ENCODE measurements at places on chromosomes 7 and 10.

DNA sequence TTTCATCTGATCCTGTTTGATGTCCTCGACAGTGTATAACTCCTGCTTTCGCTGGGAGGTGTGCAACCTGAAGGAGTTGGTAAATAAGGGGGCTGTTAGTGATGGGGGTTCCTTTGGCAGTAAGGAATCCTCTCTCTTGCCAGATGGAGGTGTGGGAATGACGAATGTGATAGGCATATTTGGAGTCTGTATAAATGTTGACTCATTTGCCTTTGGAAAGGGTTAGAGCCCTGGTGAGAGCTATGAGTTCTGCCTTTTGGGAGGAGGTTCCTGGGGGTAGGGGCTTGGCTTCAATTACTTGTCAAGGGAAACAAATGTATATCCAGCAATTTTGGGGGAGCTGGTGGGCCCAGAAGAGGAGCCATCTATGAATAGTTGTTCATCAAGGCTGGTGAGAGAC is 11.4 kb upstream of the CHST3 start:
- no peak for DNase-seq

DNA sequence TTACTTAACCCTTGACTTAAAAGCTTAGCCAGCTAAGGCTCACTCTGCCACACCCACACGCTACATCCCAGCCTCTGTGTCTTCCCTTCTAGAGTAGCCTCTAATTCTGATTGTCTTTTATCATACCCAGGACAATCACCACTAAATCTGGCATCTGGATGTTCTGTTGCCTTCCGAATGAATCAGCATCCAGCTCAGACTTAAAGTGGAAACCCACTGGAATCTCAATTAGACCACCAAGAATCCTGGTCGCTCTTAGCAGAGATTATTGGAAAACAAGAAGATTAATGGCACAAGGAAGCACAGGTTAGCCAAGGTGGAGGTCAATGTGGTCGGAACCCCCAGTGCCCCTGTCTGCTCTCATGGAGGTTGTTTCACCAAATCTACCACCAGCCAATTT is 404.2 kb upstream of the FOXK1 start:
- peak; percentile 4 for DNase-seq

GRCh38 chr7:140674899-140675701 is 2.4 kb downstream of the ADCK2 start:
- peak; percentile 77 for DNase-seq

GRCh38 chr7:82726038-82726800 is 282.6 kb upstream of the CACNA2D1 start:
- no peak for DNase-seq

DNA sequence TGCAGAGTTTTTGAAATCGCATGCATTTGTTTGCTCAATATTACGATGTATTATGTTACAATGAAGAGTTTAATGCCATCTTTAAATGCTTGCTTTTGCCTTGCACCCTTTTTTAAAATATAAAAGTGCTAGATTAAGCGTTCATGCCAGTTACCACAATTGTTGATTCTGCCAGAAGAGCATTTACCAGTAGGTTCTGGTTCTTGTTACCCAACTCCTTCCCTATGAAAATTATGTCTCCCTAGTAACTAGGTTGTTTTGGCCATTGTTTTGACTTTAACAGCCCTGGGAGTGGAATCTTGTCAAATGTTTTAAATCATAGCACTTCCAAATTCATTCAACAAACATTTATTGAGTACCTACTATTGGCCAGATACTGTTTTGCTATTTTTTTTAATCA is 32.8 kb upstream of the CDK14 start:
- no peak for DNase-seq

GRCh38 chr10:124066126-124066700 is 27.2 kb downstream of the CHST15 start:
- peak; percentile 67 for DNase-seq

- no peak for DNase-seq
Observed at GRCh38 chr7:110870926-110871325, 220.0 kb upstream of the LRRN3 start.

DNA sequence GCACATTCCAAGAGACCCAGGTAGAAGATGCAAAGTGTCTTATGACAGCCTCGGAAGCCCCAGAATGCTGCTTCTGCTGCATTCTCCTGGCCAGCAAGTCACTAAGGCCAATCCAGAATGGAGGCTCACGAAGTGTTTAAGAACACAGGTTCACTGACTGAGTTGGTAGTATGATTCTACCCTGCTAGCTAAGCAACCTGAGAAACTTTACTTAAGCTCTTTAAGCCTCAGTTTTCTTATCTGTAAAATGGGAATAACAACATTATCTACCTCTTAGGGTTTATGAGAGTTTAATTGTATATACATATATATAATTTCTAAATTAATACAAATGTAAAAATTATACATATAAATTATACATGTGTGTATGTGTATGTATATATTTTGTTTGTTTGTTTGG is 22.8 kb upstream of the SAMD8 start:
- no peak for DNase-seq

DNA sequence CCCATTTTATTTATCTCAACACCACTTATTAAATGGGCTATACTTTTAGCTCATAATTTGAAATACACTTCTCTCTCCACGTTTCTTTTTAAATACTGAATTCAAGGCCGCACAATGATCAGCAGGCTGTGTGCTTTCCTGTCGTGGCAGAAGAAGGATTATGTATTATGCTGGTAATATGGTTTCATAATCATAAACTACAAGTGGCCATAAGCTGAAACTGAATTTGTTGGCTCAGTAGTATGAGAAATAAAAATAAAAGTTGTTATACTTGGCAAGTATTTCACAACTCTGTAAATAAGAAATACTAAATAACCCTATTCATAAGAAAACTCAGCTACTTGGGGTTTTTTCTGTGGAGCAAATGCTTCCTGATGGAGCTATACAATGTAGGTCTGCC is 313.6 kb downstream of the DOCK4 start:
- DNase-seq, result no peak

DNA sequence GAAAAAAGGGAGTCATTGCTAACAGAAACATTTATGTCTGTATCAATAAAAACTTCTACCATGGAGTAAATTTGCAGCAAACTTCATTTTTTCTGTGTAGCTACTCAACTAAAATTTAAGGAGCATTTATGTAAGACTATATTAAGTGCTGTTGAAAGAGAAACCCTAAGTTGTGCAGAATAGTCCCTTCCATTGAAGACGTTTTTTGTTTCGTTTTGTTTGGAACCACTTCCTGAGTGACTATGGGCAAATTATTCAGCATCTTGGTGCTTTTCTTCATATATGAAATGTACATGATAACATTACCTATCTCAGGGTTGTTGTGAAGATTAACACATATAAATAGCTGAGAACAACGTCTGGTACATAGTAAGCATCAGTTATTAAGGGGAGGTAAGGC is 24.3 kb downstream of the SEM1 start:
- no peak for DNase-seq

- DNase-seq, result no peak
Observed at GRCh38 chr10:106185951-106186350, 978.6 kb downstream of the SORCS1 start.

GRCh38 chr7:138579671-138580070 is 119.6 kb downstream of the TRIM24 start:
- DNase-seq, result no peak

DNA sequence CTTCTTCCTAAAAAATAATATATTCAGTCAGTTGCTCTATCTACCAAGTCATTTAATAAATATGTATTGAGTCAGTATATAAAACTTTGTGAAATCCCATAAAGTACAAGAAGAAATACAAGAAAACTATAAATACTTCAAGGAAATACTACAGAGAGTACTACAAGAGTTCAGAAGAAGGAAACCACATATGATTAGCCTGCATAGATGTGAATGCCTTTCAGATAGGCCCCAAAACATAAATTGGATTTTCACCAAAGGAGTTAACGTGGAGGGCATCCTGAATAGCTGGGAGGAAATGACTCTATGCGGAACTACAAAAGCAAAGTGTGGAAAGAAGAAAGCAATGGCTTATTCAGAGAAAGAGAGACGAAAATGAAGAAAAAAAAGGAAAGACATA is 120.1 kb downstream of the LRRN3 start:
- no peak for DNase-seq

DNA sequence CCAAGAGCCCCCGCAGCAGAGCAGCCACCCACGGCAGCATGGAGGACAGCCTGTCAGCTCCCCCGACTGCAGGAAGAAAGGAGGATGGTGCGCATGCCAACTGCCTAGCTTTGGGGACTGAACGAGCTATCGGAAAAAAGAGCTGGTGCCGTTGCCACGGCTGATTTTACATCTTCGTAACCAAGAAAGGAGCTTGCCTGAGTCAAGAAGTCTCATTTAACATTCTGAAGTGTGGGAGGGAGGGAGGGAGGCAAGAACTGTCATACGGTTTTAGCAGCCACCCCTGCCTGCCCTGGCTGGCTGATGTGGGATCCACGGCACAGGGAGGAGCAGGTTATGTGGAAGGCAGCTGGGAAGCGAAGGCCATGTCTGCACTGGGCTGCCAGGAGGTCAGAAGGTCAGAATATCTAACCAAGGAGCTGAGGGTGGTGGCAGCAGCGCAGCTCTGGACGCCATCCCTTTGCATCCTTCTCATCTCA is 74.7 kb upstream of the CAMK2B start:
- no peak for DNase-seq

GRCh38 chr10:94133239-94133638 is 139.5 kb downstream of the PLCE1 start:
- no peak for DNase-seq

DNA sequence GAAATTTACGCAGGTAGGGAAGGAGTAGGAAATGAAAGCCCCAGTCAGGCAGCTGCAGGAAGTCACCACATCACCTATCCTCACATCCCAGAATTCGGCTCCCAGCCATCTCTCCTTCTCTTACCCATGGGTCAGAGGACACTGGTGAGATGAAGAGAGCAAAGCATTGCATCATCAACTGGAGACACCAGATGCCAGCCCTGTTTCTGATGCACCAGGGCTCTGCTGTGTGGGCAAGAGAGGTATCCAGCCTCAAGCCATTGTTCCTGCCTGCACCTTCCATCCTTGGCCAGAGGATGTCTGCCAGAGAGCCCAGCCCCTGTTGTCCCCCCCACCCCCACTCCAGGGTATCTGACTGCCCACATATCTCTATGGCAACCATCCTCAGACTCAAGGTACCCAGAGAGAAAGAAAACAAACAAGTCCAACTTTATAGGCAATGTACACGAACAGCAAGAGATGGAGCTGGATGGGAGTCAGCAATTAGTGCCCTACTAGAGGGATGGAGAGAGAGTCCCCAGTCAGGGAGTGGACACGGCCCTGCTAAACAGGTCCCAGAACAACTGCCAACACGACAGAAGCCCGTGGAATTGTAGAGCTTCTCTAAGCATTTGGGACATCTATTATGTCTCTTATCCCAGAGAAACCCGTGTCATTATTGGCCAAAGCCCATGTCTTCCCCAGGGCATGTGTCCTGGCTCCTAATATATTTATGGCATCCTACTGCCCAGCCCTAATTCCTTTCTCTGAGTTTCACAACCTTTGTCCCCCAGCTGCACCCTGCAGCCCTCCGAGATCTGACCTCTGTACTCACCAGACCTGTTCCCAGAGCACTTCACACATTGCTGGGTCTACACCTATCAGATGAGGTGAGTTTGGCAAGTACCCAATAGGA is 2.8 kb downstream of the CAMK2G start:
- DNase-seq, result no peak

- no peak for DNase-seq
Observed at GRCh38 chr7:127189886-127190285, 62.9 kb downstream of the GRM8 start.

GRCh38 chr10:89167915-89168314 is 39.2 kb downstream of the CH25H start:
- no peak for DNase-seq

All from H7 (cell line).